Inflammatory macrophage treated with lipopolysaccharide for 4 hours (primary cell): ENCODE measurements at places on chromosomes 2 and 18.

GRCh38 chr2:70516596-70516995 lies 37.0 kb downstream of the TGFA start:
- DNase-seq = peak; percentile 94

DNA sequence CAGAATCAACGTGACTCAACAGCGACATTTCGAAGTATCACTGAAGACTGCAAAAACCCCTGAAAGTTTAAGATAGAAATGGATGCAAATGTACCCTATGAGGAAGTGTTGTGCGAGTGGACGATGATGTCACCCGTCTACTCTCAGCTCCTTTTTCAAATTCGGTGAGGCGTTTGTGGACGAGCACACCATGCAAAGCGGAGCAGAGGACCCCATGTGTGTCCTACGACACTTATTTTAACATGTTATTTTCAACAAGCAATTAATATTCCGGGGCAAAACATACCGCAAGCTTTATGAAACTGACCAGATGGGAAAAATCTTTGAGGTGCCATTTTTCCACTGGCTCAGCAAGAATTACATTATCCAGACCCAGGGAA lies 2.0 kb downstream of the PXDN start:
- DNase-seq = no peak

DNA sequence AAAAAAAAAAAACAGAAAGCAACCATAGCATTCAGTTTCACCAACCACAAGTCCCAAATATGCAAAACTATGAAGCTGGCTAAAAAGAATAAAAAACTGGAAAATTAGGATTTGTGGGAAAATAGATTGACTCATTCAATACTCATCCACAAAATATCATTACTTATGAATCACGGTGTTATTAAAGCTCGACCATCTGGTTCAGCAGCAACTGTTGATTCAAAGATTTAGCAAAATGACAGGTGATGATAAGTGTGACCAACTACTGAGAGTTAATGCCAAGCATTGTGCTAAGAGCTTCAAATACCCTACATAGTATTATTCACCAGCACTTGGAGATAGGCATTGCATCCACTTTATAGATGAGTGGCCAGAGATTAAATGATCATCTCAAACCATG lies 26.2 kb upstream of the XDH start:
- no peak for DNase-seq

DNA sequence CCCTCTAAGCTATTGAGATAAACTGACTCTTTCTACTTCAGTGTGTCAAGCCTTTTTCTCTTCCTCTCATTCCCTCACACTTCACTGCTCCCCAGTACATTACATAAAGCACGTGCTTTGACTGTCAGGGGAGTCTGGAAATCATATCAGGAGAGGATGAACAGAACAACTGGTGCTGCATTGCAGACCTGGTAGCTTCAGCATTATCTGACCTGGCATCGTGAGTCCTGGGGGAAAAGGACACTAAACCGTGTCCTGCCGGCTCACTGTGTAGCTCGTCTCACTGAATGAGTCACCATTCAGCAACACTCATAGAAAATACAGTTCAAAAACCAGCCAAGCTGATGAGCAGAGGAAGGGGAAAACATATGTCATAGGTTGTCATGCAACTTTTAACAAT lies 108.5 kb upstream of the UNC80 start:
- DNase-seq = no peak

GRCh38 chr2:120392923-120393322 lies 47.0 kb downstream of the INHBB start:
- no peak for DNase-seq

GRCh38 chr2:56232912-56233311 lies 49.1 kb downstream of the CCDC85A start:
- no peak for DNase-seq

- no peak for DNase-seq
These were observed 308.8 kb upstream of the LYPD1 start for GRCh38 chr2:132978840-132979239.

DNA sequence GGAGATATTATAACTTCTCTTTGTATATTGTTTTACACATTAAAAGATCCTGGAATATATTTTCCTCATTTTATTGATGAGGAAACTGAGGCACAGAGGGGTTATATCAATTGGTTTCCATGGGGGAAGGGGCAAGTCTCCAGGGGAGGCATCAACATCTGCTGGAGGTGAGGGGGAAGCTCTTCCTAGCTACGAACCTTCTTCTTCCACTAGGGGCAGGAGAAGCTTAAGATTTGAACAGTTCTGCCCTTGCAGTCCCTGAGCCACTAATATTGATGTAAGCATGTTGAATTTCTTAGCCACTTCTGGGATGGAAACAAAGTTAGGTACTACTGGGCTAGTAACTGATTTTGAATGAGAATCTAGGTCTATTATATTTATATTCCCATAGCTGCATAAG lies 140.1 kb upstream of the AQP4 start:
- no peak for DNase-seq

DNA sequence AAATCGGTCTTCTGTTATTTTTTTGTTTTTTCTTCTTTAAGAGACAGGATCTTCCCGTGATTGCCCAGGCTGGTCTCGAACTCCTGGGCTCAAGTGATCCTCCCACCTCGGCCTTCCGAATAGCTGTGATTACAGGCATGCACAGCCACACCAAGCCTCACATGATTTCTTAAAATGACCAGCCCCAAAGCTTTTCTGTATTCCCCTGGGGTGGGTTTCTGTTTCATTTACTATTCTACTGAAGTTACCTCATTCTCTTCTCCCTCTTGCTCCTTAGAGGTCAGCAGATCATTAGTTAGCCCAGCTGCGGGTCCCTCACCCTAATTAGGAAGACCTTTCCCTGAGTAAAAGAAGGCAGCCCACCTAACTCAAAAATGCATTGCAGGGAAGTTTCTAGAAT lies 27.6 kb downstream of the SLC1A4 start:
- peak; percentile 90 for DNase-seq

- peak; percentile 65 for DNase-seq
These were observed 18.3 kb upstream of the CXCR4 start for GRCh38 chr2:136135921-136136906.

- DNase-seq = no peak
These were observed 133.6 kb downstream of the PHLPP1 start for GRCh38 chr18:62848946-62849345.

- no peak for DNase-seq
These were observed 101.2 kb upstream of the GALNT13 start for GRCh38 chr2:153770359-153770991.

- DNase-seq = no peak
These were observed 68.2 kb downstream of the GLI2 start for GRCh38 chr2:120803764-120804335.

DNA sequence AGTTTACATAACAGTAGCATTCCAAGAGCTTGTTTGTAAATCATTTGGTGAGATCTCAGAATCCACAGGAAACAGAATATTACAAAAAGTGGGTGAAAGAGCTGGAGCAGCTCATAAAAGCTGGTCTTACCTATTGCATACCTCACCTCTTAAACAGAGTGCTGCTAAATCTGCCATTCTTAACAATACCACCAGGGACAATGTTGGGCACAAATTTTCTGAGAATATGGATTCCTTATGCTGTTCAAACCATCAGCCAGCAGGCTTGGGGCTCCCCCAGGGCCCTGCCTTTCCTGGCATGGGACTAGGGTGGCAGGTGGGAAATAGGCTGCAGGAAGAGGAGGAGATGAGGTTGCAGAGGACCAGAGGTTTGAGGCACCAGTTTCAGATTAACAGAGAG lies 55.6 kb downstream of the TGFA start:
- no peak for DNase-seq

- no peak for DNase-seq
These were observed 872.2 kb upstream of the NXPH2 start for GRCh38 chr2:139652385-139652784.

- no peak for DNase-seq
These were observed 88.7 kb downstream of the TFCP2L1 start for GRCh38 chr2:121196132-121196848.

GRCh38 chr18:76359909-76360308 lies 135.1 kb downstream of the ZNF516 start:
- no peak for DNase-seq

DNA sequence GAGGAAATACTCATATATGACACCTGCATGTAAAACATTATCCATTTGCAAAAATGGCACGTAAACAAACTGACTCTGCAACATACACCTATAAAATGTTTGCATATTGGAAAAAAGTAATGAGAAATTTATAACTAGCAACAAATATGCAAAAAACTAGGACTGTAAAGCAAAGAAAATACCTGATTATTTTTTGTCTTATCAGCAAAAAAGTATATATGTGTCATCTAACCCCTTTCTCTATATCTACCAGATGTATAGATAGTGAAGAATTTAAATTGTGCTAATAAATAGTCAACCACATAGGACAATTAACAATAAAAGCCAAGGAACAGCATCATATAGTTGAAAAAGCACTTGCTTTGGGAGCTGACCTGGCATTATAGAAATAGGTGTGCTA lies 543.8 kb downstream of the LRP1B start:
- no peak for DNase-seq

GRCh38 chr2:48844417-48845155 lies 89.1 kb upstream of the LHCGR start:
- no peak for DNase-seq

- DNase-seq = no peak
These were observed 91.0 kb downstream of the LIMS1 start for GRCh38 chr2:108625186-108625827.

GRCh38 chr2:11996618-11997017 lies 250.2 kb downstream of the LPIN1 start:
- no peak for DNase-seq

- DNase-seq = no peak
These were observed 111.0 kb downstream of the BCL2L11 start for GRCh38 chr2:111231532-111232252.

GRCh38 chr2:176464886-176465564 lies 195.8 kb downstream of the MTX2 start:
- no peak for DNase-seq

GRCh38 chr2:233029321-233029720 lies 3.2 kb upstream of the NEU2 start:
- no peak for DNase-seq

- no peak for DNase-seq
These were observed 122.0 kb upstream of the RNU4ATAC start for GRCh38 chr2:121408641-121409040.

GRCh38 chr2:234770031-234770506 lies 181.7 kb upstream of the SH3BP4 start:
- DNase-seq = no peak
